SJCRH30 (cell line): ENCODE measurements at places on chromosomes 13 and 19. TPM values are rescaled to one million over a fixed set of nuclear protein-coding genes. Genes with fewer than 3 reads are reported as not detected.

GRCh38 chr13:46575818-46576221, 22.9 kb downstream of the LRCH1 start:
- peaks cover 64% of the 10 kb centered on the region for H3K4me1 ChIP-seq
- DNase-seq, result peak; percentile 76
- H3K4me3 ChIP-seq, result no peak overlapping the region
- H3K27me3 ChIP-seq, result no peaks in the 10 kb centered on the region

GRCh38 chr13:93765062-93765461, 538.5 kb downstream of the GPC6 start:
- H3K36me3 ChIP-seq, result no peaks in the 10 kb centered on the region
- peaks cover 13% of the 10 kb centered on the region for H3K4me1 ChIP-seq
- no peak overlapping the region for H3K27ac ChIP-seq
- H3K4me3 ChIP-seq, result no peak overlapping the region
- no peak for DNase-seq

DNA sequence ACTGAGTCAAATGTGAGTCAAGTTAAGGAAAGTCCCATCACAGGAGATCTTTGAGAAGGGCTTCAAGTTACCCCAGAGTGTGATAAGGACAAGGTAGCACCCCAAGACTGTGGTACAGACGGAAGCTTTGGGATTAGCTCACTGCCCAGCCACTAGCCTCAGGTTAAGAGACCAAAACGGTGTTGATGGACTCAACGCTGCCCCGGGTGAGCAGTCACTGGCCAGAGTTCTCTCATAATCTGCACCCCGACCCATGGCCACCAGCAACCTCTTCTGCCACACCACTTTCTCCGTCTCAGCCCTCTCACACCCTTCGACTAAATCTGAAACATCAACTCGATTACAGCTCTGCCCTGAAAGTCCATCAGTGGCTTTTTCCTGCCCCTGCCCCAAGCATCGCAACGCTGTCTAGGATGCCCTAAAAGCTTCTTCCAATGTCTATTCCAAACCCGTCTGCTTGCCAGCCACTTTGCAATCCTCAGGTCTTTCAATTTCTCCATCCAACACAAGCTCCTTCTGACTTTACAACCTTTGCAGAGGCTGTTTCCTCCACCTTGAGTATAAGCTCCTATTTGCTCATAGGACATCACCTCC, 5.6 kb downstream of the HNRNPL start:
- H3K4me3 ChIP-seq, result no peak overlapping the region
- H3K36me3 ChIP-seq, result peaks cover 96% of the 10 kb centered on the region
- no peaks in the 10 kb centered on the region for H3K27me3 ChIP-seq
- no peak for DNase-seq

DNA sequence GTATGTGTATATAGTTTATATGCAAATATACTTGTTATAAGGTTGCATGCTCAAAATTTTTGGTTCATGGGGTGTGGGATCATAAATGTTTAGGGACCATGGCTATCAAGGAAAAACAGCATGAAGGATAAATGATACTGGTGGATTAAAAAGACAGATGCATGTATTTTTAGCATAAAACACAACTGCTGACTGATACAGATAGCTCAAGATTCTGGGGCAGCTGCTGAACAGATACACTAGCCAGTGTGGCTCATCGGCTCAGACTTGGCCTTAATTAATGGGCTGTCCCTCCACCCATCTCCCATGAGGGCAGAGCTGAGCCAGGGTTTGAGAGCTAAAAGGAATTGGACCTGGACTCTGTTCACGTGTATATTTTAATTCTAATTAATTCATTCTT, 11.4 kb downstream of the ALOX5AP start:
- no peak overlapping the region for H3K4me3 ChIP-seq
- peak overlapping the region; percentile 59 for H3K27ac ChIP-seq
- no peaks in the 10 kb centered on the region for H3K27me3 ChIP-seq
- peaks cover 67% of the 10 kb centered on the region for H3K4me1 ChIP-seq
- peak; percentile 76 for DNase-seq

DNA sequence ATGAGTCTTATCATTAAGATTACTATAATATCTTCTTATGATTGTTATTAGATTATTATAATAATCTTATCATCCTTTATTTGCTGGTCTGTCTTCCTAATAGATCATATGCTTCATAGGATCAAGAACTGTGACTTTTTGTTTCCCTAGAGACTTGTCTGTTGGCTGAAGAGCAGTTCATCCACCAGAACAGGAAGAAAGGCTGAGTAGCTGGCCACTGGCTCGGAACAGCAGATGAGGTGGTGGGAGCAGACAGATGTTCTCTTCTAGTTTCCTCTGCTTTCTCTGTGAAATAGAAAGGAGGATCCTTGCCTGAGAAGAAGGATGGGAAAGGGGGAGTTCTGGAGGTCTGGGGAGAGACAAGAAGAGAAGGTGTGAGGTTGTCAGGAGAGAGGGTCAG, 120.0 kb downstream of the CCNA1 start:
- H3K27me3 ChIP-seq, result no peaks in the 10 kb centered on the region
- no peaks in the 10 kb centered on the region for H3K36me3 ChIP-seq
- H3K27ac ChIP-seq, result no peak overlapping the region
- H3K4me1 ChIP-seq, result no peaks in the 10 kb centered on the region
- DNase-seq, result no peak
- no peak overlapping the region for H3K4me3 ChIP-seq

DNA sequence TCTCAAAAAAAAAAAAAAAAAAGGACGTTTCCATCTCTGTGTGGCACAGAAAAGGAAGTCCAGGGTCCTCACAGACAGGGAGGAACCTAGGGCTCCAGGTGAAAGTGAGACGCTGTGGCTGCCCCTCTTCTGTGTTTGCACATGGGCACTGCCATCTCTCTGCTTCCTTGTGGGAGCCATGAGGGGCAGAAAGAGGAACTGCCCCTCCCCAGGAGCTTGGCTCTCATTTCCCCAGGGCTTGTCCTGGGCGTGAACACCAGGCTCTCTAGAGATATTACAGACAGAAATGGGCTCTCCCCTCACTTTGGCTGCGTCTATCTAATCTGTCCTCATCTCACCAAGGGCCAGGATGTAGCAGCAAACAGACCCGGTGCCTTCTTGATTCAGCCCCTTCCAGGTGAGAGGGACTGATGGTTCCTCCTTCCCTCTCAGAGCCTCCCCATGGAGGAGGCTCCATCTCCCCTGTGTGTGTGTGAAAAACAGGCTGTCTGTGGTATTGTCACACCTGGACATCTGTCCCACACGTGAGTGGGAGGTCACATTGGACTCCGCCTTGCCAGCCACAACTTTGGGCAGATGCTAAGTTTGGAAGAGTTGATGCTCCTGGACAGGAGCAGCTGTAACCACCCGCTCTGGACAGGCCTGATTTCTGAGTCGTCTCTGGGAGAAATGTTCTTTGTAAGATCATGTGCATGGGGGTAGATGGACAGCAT, 840 bp upstream of the LILRA4 start:
- no peak for DNase-seq
- H3K36me3 ChIP-seq, result no peaks in the 10 kb centered on the region
- no peaks in the 10 kb centered on the region for H3K4me1 ChIP-seq
- no peak overlapping the region for H3K27ac ChIP-seq
- H3K27me3 ChIP-seq, result peaks cover 26% of the 10 kb centered on the region; the same call in 1 of the 2 replicates

DNA sequence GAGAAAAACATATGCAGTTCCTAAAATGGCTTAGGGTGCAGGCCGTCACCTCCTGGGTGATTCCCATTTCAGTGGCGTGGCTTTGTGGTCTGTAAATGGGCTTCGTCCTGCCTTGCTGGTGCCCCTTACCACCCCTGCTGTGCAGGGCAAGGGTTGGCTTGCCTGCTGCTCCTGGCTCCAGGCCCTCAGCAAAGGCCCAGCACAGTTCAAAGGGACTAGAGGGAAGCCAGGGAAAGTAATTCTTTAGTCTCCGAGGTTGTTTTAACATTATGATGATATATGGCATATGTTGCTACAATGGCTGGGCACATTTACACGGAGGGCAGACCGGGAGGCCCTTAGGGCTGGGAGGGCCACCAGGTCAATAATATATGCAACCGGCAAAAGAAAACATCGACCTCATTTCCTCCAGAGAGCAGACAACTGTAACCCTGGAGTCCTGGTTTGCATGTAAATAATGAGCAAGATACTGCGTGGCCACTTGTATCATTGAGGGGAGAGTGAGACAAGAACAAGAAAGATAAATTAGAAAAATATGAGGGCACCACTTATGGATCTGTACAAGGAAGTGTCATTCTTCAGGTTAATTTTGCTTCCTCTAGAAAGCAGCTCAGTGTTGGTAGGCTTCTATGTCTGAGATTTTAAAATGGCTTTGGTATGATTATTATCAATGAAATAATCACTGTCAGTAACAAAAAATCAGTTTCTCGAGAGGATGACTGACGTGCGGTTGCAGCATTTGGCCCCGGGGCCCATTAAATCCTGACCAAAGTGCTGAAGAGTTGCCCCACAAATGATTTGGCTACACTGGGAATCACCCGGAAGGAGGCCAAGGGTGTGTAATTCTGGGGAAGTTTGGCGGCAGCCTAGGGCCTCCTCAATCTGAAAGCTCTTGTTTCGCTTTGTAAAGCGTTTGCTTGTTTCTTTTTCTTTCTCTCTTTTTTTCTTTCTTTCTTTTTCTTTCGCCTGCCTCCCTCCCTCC, 32.8 kb upstream of the URI1 start:
- H3K4me3 ChIP-seq, result no peak overlapping the region
- H3K36me3 ChIP-seq, result no peaks in the 10 kb centered on the region
- no peaks in the 10 kb centered on the region for H3K27me3 ChIP-seq
- no peaks in the 10 kb centered on the region for H3K4me1 ChIP-seq
- no peak overlapping the region for H3K27ac ChIP-seq

DNA sequence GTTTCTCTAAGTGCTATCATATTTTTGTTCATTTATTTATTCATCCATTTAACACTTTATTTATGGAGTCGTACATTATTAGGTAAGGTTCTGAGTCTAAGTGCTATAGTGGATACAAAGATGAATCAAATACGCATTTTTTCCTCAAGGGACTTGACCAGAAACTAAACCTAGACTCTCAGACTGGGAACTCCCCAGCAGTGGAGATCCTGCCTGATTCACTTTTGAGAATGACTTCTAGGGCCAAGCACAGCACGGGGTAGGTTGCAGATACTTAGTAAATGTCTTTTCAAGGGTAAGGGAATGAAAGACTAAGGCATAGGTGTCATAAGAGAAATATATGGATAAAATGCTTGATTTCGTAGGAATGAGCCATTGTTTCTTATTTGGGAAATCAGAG, 7.2 kb downstream of the DNAJC15 start:
- H3K36me3 ChIP-seq, result peaks cover 2% of the 10 kb centered on the region; the same call in 1 of the 2 replicates
- no peaks in the 10 kb centered on the region for H3K27me3 ChIP-seq
- H3K4me3 ChIP-seq, result no peak overlapping the region
- no peak overlapping the region; the same call in 1 of the 2 replicates for H3K27ac ChIP-seq

DNA sequence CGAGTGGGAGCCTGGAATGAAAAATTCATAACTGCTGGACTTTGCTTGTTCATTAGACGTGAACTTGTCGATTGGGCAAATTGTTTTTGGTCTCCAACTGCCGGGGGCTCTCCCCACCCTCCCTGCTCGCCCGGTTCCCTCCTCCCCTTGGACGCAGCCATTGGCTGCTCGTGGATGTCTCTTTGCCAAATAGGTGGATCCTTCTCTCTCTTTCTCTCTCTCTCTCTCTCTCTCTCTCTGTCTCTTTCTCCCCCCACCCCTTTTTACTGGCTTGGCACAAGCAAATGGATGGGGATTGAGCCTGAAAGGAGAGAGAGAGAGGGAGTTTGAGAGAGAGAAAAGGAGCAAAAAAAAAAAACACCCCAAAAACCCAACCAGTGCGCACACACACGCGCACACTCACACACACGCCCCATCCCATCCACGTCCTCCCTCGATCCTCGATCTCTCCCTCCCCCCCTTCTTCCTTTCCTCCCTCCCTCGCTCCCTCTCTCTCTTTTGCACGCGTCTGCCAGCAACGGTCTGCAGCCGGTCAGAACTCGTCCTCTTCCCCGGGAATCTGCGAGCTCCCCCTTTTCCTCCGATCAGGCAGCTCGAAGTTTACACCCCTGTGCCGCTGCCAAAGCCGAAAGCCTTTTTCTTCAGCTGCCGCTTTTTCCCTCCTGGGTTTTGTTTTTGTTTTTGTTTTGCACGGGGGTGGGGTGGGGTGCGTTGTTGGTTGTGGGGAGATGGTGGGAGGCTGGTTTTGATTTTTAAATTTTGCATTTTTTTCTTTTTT, 27.8 kb downstream of the NFIX start:
- peaks cover 4% of the 10 kb centered on the region; the same call in 1 of the 2 replicates for H3K36me3 ChIP-seq
- H3K4me1 ChIP-seq, result peaks cover 30% of the 10 kb centered on the region
- peak; percentile 97 for DNase-seq

DNA sequence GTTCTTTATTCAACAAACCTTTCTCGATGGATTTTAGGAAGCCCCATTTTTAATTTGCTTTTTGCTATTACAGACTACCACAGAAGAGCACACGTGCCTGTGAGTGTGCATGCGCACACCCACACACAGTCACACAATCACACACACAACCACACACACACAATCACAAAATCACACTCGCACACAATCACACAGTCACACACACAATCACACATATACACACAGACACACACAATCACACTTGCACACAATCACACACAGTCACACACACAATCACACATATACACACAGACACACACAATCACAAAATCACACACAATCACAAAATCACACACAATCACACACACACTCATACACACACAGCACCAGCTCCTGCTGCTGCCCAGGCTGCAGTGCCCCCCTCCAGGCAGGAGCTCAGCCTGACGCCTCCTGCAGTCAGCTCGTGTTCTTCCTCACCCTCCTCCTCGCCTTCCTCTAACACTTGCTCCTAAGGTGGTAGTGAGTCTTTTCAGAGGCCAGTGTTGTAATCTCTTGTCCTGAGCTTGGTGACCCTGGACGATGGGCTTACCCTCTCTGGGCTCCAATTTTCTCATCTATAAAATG, 125.0 kb upstream of the SOX1 start:
- no peaks in the 10 kb centered on the region for H3K36me3 ChIP-seq
- H3K27ac ChIP-seq, result no peak overlapping the region
- no peak overlapping the region for H3K4me3 ChIP-seq
- H3K4me1 ChIP-seq, result no peaks in the 10 kb centered on the region

GRCh38 chr13:95262837-95263384, 38.3 kb downstream of the ABCC4 start:
- H3K27ac ChIP-seq, result no peak overlapping the region
- no peak overlapping the region for H3K4me3 ChIP-seq
- peaks cover 8% of the 10 kb centered on the region; the same call in 1 of the 2 replicates for H3K36me3 ChIP-seq
- H3K4me1 ChIP-seq, result peaks cover 10% of the 10 kb centered on the region; the same call in 1 of the 2 replicates
- DNase-seq, result no peak

GRCh38 chr19:30784850-30785457, 412.8 kb downstream of the ZNF536 start:
- H3K36me3 ChIP-seq, result no peaks in the 10 kb centered on the region
- H3K27me3 ChIP-seq, result no peaks in the 10 kb centered on the region
- no peaks in the 10 kb centered on the region for H3K4me1 ChIP-seq
- no peak overlapping the region for H3K27ac ChIP-seq

DNA sequence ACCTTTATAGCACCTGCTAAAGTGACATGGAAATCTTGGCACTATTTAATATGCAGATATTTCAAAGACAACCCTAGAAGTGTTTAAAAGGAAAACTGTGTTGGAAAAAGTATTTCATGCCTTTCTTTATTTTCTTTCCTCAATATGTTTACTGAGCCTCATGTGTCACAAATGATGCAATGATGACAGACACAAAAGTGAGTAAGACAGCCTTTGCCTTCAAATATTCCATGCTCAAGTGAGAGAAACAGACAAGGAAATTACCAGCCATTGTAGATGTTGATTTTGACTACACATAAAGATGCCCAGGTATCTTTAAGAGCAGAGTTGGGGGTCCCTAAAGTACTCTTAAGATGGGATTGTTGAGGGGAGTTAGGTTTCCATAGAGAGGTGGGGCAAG, 48.0 kb upstream of the TPP2 start:
- DNase-seq, result no peak
- H3K4me3 ChIP-seq, result no peak overlapping the region
- H3K27ac ChIP-seq, result no peak overlapping the region
- H3K36me3 ChIP-seq, result no peaks in the 10 kb centered on the region

The KCNN1 gene
- total RNA-seq, result not detected in 2 replicates

The ZNF221 gene
- total RNA-seq, result 7.5 and 8.5 TPM in 2 replicates

The TNFRSF19 gene
- 3.8 and 4.1 TPM in 2 replicates for total RNA-seq

The AMER2 gene
- total RNA-seq, result not detected in 2 replicates

The FUT3 gene
- total RNA-seq, result 21.9 and 23.9 TPM in 2 replicates

The ZNF283 gene
- 9.7 and 15.0 TPM in 2 replicates for total RNA-seq

The NXNL1 gene
- total RNA-seq, result not detected in 2 replicates
